IPS DF 6.9 (cell line): ENCODE measurements at places on chromosomes 13 and 19.

DNA sequence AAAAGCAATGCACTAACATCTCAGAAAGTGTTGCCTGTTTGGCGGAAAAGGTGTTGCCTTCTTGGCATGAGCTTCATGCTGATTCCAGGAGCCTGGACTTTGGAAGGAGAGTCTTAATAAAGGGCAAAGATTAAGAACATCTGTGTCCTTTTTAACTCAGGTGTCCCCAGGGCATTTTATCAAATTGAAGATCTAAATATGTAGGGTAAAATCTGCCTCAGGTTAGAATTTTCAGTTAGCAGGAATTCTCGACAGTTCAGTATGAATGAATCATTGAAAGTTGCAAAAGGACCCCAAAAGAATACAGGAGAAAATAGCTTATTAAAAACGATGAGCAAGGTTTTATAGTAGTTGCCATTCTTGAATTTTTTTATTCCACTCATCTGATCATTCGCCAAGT lies 325.2 kb downstream of the SUCLA2 start:
- H3K4me1 ChIP-seq: no peaks in the 10 kb centered on the region
- no peak overlapping the region for H3K4me3 ChIP-seq
- no peaks in the 10 kb centered on the region for H3K27me3 ChIP-seq

DNA sequence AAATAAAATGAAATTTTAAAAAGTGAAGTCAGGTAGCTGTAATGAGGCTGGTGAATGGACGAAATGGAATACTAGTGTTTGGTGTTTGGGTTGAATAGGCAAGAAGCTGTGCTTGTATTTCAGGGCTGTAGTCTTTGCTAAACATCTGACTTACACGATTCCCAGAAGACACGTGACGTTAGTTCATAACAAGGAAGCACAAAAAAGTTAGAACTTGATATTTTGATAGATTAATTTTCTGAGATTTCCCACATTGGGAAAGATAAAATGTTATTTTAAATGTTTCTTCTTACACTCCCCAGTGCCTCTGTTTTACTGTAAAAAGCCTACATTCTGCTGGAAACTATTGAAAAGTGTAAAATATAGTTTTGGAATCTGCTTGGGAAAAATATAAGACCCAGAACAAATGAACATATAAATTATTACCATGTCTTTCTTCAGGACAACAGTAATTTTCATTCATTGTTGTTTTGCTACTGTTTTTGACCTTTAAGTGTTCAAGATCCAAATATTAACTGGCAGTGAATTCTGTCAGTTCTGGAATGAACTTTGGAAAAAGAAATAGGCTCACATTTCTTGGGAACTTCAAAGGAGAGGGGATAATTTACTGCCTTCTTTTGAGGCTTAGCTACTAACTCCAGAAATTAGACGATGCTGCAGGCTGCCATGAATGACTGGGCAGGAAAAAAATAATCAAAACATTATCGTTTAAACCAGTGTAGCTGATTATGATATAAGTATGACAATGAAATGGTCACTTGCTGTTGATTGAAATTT lies 241.3 kb downstream of the SLITRK6 start:
- H3K27me3 ChIP-seq: no peaks in the 10 kb centered on the region
- no peak overlapping the region for H3K27ac ChIP-seq
- no peak overlapping the region for H3K4me3 ChIP-seq
- no peak for DNase-seq

GRCh38 chr19:8648240-8648639 lies 17.8 kb downstream of the NFILZ start:
- H3K27ac ChIP-seq: no peak overlapping the region
- no peaks in the 10 kb centered on the region for H3K4me1 ChIP-seq
- H3K27me3 ChIP-seq: no peaks in the 10 kb centered on the region
- no peaks in the 10 kb centered on the region for H3K36me3 ChIP-seq

DNA sequence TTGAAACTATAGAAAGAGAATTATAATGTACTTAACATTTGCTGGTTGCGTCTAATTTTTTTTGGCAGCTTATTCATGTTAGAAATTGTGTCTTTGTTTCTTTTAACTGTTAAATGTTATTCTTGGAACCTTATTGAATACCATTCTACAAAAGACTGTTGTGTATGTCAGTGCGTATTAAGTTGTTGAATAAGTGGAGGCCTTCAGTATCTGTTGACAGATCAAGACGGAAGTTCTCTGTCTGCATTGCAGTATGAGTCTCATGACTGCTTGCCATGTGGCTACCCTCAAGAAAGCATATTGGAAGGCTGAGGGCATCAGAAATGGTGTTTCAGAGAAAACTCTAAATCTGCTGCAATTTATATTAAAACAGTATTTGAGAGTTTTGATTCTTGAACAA lies 8.5 kb downstream of the UBA2 start:
- H3K27ac ChIP-seq: no peak overlapping the region
- H3K4me3 ChIP-seq: no peak overlapping the region
- DNase-seq: no peak
- no peaks in the 10 kb centered on the region for H3K27me3 ChIP-seq

GRCh38 chr13:93345770-93346169 lies 119.2 kb downstream of the GPC6 start:
- DNase-seq: no peak
- no peak overlapping the region for H3K4me3 ChIP-seq
- no peaks in the 10 kb centered on the region for H3K4me1 ChIP-seq
- H3K27me3 ChIP-seq: no peaks in the 10 kb centered on the region

- H3K27ac ChIP-seq: no peak overlapping the region
- H3K27me3 ChIP-seq: no peaks in the 10 kb centered on the region
- H3K4me1 ChIP-seq: no peaks in the 10 kb centered on the region
- H3K4me3 ChIP-seq: no peak overlapping the region
- no peak for DNase-seq
Measured at GRCh38 chr13:100755891-100756290, 81.3 kb upstream of the TMTC4 start.

GRCh38 chr19:524062-524674 lies 7.4 kb upstream of the CDC34 start:
- no peaks in the 10 kb centered on the region for H3K27me3 ChIP-seq
- no peak for DNase-seq
- peaks cover 3% of the 10 kb centered on the region; the same call in 1 of the 2 replicates for H3K36me3 ChIP-seq
- no peak overlapping the region for H3K4me3 ChIP-seq
- H3K4me1 ChIP-seq: peaks cover 5% of the 10 kb centered on the region

DNA sequence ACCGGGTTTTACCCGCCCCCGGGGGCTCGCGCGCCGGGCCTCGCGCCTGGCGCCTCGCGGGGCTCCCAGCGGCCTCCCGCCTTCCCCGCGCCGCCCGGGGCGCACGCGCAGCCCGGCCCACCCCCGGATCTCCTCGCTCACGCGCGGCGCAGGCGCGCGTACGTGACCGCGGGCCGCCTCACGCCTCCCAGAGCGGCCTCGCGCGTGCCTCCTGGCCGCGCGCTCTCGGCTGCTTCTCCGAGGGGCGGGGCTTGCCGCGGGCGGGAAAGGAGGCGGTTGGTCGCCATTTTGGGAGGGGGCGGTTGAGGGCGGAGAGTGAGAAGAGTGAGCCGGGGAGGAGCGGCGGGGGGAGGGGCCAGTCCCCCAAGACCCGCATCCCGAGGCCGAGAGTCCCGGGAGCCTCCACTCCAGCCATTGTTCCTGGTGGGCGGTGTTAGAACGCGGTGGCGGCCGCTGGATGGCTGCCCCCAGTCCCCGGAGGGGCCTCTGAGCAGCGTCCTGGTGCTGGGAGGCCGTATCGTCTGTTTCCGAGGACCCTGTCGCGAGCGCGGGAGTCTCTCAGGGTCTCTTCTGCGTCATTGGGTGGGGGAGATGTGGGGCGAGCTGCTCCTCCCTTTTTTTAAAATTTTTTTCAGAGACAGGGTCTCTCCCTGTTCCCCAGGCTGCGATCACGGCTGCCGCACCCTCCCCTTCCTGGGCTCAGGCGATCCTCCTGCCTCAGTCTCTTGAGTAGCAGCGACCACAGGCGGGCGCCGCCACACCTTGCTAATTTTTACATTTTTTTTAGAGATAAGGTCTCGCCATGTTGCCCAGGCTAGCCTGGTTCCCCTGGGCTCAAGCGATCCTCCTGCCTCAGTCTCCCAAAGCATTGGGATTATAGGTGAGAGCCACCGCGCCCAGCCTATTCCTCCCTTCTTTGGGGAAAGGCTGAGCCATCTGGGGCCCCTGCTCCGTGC lies at the start of gene ZNF541:
TSS of gene ZNF541 (minus strand) at position 78 of the 956 bp plus-strand sequence. CDS start 17,292 bp downstream, outside the sequence.
- no peaks in the 10 kb centered on the region for H3K27me3 ChIP-seq
- H3K27ac ChIP-seq: no peak within 1 kb of the TSS
- H3K4me1 ChIP-seq: no peaks in the 10 kb centered on the region
- no peaks in the 10 kb centered on the region for H3K36me3 ChIP-seq
